Hematopoietic multipotent progenitor cell treated with erythropoietin and hydrocortisone succinate and interleukin-3 and kit ligand, for 15 days (in vitro differentiated cells): ENCODE measurements at places on chromosomes 2 and 18.

GRCh38 chr18:63168287-63168686 lies 151.3 kb downstream of the BCL2 start:
- DNase-seq = no peak

GRCh38 chr2:44351676-44352075 lies 9.6 kb downstream of the PREPL start:
- no peak for DNase-seq

DNA sequence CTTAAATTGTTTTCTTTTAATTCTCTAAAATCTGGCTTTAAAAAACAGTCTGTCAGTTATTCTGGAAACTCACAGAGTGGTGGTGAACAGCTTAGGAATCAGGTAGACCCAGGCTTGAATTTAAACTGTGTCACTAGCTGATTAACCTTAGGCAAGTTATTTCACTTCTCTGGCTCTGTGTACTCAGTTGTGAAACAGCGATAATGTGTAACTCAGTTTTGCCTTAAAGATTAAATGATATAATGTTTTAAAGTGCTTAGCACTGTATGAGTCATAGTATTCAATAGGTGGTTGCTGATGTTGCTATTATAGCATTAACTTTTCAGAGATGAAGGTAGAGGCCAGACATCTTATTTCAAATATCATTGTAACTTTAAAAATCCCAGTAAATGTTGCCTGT lies 40.7 kb downstream of the PKP4 start:
- no peak for DNase-seq

DNA sequence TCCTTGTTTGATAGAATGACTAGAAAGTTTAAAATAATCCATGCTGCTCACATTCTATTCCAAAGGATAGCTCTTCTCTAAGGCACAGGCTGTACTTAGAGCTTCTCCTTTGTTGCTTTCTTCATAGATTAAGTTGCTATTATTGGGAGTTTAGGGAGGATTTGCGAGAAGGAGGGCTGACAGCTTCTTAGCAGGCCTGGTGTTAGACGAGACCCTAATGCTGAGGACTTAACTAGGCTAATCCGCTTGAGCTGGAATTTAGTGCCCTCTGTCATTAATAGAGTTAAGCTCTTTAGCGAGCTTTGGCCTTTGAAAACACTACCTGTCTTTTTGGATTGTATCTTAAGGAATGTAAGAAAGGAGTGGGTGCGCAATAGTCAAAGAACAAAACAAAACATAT lies 81.3 kb downstream of the MOGAT1 start:
- no peak for DNase-seq

- no peak for DNase-seq
Measured at GRCh38 chr2:121085801-121086200, 199.2 kb downstream of the TFCP2L1 start.

GRCh38 chr2:74578408-74578807 lies 23.9 kb downstream of the DOK1 start:
- no peak for DNase-seq

- DNase-seq = no peak
Measured at GRCh38 chr2:20670315-20671035, 3.5 kb downstream of the GDF7 start.

DNA sequence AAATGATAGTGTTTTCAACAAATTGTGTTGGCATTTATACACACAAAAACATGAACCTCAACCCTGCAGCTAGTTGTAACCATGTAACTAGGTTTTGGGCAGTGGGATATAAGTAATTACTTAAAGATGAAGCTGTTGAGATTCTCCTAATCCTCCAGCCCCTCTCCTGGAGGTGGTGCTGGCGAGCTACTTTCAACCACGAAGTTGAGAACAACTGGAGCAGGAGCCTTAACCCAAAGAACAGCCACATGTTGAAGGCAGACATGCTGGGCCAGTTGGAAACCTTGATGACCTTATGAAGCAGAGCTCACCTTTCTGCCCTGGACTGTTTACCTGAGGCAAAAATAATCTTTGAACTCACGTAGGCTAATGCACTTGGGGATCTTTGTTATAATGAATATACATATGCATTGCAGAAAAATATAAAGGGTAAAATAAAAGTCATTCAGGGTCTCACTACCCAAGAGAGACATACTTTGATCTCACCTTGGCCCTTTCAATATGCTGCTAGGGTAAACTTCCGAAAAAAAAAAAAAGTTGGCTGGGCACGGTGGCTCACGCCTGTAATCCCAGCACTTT lies 89.6 kb upstream of the NPAS2 start:
- DNase-seq = no peak

DNA sequence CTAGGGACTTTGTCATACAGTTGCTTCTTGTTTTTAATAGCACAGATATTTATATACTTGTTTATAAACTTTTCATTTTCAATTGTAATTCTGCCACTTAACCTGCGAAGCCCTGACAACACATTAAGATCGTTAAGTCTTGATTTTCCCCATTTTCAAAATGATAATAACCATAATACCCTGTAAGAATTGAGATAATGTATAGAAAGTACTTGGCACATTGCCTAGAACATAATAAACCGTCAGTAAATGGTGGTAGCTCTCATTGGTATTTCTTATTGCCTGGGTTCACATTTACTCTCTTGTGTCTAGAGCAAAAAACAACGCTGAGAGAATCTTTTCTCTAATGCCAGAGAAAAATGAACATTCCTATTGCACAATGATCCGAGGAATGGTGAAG lies 18.6 kb downstream of the PTCD3 start:
- DNase-seq = no peak

- no peak for DNase-seq
Measured at GRCh38 chr18:75176849-75177248, 32.1 kb downstream of the PTGR3 start.

- DNase-seq = peak; percentile 32
Measured at GRCh38 chr2:218959141-218959731, at the start of gene CDK5R2. Gene CDK5R2, plus strand, starts transcription at chr2:218959666. Its CDS starts 155 bp downstream, at chr2:218959821.

- DNase-seq = no peak
Measured at GRCh38 chr18:62710417-62710816, 4.9 kb upstream of the PHLPP1 start.

GRCh38 chr2:69253611-69254301 lies 133.3 kb downstream of the GFPT1 start:
- DNase-seq = no peak

DNA sequence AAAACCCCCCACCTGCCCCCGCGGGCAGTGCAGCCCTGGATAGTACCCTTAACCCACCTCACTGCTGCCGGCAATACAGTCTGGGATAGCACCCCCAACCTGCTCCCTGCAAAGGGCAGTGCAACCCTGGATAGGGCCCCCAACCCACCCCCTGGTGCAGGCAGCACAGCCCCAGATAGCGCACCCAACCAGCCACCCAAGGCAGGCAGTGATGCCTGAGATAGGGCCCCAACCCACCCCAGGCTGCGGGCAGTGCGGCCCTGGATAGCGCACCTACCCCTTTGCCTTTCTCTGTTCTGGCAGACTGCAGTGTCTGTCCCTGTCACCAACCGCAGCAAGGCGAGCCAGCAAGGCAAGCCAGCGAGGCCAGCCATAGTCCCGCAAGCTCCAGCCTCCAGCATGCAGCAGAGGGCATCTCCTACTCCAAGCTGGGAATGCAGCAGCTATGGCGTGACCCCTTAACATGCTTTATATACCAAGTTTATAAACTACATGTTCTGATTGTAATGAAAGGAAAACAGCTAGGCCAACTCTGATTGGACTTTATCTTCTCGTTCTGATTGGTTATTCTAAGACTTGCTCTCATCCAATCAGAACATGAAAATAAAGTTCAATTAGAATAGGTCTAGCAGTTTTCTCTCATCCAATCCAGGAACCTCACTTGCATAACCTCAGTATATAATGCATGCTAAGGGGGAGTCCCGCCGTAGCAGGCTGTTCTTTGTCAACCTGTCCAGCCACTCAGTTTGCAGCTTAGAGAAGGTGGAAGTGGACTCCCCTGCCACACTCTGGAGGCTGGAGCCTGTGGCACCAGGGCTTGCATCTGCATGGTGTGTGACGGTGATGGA lies 34.1 kb upstream of the ANKRD62 start:
- DNase-seq = no peak

DNA sequence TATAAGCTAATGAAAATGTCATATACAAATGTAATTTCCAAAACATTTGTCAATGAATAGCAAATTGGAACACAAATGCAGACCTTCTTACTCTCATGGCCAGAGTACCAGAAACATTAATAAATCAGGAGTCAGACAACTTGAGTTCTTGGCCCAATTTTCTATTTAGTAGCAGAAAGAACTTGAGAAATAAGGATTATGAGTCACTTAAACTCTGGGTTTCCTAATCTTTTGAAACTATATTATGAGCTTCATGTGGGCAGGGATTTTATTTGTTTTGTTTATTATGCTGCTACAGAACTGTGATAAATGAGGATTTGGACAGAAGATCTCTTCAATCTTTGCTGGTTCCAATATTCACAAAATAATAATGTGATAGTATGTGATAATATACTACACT lies 686.7 kb downstream of the NR4A2 start:
- no peak for DNase-seq

GRCh38 chr2:43305012-43305411 lies 78.6 kb upstream of the ZFP36L2 start:
- no peak for DNase-seq

DNA sequence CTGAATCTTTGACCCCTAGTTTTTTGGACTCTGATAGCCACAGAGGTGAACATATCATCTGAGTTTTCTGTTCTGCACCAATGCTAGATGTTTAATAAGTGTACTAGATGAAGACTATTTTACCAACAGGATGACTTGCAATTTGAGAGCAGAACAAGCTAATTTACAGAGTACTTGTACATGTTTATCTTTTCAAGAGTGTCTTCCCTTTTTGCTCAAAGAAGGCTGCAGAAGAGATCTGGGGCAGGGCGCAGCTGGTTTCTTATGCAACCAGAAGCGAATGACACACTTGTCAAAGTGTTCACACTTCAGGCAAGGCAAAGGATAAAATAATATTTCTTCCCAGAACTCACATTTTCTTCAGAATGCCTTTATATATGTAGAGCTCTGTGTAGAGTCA lies 86.0 kb downstream of the VWA3B start:
- DNase-seq = no peak

- peak; percentile 43 for DNase-seq
Measured at GRCh38 chr2:175690113-175690837, 311.8 kb downstream of the LNPK start.

GRCh38 chr18:10002280-10002679 lies 88.5 kb downstream of the VAPA start:
- no peak for DNase-seq

GRCh38 chr2:176177580-176178037 lies 10.9 kb upstream of the HOXD1 start:
- no peak for DNase-seq

DNA sequence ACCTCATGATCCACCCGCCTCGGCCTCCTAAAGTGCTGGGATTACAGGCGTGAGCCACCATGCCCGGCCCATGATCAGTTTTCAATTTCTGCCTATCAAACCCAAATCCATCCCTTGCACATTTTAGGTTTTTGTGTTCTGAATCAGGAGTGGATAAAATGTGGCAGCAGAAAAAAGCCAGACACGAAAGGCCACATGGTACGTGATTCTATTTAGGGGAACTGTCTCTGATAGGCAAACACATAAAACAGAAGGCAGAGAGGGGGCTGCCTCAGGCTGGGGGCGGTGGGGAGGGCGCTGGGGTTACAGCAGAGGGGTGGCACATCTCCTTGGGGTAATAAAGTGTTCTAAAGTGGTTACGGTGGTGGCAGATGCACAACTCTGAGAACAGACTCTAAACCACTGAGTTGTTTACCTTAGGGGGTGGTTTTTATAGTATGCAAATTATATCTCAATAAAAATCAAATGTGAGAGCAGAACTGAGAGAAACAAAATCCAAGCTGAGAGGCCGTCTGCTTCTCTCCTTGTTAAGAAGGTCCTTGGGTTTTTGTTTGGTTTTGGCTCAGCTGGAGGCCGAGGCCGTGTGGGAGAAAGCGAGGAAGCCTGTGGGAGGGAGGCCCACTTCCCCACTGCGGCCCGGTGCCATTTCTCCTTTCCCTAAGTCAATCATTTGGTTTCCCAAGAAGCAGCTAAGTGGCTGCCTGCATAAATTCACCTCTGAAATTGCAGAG lies 78.0 kb downstream of the SOWAHC start:
- DNase-seq = no peak

DNA sequence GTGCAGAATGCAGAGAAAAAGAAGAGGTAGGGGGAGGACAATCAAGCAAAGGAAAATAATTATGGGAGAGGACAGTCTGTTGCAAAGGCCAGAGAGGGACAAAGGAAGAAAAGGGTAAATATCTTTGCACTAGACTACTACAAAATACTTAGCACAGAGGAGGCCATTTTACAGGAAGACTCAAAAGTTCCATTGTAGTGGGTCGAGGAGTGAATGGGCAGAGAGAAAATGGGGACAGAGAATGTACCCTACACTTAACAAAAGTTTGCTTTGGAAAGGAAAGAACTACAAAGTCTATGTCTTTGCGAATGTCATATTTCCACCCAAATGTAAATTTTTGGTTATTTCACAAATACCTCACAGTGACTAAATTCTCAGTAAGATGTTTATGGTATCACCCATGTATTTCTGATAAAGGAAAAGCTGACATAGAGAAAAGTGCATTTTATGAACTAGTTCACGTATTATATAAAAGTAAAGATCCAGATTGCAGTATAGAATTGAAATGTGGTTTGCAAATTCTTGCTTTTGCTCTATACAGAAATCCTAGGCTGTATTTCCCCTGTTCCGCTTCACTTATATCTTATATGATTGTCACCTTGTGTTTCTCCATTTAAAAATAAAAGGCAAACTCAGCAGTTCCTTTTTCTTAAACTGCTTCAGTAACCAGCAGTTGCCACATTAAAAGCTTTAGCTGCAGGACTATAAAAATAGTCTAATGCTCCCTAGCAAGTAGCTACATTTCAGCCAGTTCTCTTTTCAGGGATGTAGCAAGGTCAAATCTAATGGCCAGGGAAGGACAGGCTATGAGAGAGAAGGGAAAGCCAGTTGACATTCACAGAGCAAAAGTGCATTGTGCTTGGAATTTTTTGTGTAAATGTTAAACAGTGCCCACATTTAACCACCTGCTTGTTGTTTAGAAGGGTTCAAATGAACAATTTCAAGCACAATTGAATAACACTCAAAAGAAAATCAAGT lies 79.7 kb upstream of the CYTIP start:
- DNase-seq = no peak
